Esophagus squamous epithelium (tissue), 5 donors: ENCODE measurements at places on chromosomes 4 and X. TPM values are rescaled to one million over a fixed set of nuclear protein-coding genes. Genes with fewer than 3 reads are reported as not detected.

DNA sequence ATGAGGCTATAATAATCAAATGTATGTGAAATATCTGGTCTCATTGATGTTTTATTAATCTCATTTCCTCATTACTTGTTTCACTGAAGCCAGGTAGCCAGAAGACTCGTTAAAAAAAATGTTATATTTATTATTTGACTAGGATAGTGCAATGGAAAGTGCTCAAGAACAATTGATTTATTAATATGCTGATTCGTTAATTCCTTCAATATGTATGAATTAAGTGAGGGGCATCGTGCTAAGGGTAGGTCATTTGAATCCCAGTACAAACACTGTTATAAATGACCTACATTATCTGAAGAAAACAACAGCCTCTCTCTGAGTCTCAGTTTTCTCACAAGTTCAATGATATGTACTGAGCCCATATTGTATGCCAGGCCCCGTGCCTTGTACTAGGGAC lies 214.2 kb upstream of the GPRIN3 start:
- no peak for DNase-seq

DNA sequence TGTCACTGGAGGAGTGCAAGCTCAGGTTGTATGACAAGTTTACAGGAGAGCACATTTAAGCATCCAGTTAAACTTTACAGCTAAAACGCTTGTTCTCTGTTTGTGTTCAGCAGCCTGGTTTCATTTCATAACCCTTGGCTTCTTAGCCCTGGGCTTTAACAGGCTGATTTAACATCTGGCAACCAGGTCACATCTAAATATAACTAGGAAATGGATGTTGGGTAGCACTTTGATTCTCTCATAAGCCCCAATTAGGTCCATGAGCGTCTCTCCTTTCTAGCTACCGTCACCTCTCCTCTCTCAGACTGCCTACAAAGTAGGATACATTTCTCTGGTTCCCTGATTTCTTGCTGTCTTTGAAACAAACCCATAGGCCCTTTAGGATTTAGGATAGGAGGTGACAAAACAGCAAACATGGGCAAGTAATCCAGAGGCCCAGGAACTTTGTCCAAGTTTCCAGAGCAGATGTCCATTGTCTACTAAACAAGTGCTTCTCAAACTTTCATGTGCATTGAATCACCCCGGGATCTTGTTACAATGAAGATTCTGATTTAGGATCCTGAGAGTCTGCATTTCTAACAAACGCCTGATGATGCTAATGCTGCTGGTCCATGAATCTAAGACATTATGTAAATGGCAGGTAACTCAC lies 22.5 kb downstream of the OTUD6A start:
- DNase-seq = no peak

- no peak for DNase-seq
These were observed 1.5 kb upstream of the CPLX1 start for GRCh38 chr4:827209-828081.

Gene SSX1
- not detected for total RNA-seq

GRCh38 chr4:82865592-82865991 lies 25.4 kb downstream of the SEC31A start:
- no peak for DNase-seq

DNA sequence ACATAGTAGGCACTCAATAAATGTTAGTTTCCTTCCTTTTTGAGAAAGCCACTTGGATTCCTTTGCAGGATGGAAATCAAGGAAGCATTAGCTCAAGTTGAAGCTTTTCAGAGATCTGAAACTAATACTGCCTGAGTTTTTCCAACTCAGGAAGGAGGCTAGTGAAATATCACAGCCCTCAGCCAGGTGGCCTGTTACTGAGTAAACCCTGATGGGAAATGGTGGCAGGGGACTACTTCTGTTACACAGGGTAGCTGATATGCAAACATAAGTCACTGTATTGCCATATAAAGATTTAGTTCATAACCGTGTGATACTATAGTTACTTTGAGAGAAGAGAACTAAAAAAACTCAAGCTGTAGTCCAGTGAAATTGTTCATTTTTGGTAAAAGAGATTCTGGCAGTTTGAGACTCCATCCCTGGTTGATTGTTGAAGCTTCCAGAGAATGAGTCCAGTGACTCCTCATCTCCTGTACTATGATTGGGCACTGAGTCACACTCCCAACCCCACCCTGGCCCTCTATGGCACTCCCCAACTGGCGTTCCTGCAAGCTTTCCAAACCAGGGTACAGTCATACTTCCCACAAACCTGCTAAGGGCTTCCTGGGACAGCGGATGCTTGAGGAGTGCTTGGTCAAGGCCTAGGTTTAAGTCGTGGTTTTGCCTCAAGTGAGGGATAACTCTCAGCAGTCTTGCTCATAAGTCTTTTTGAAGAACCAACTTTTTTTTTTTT lies 81.8 kb downstream of the MID1IP1 start:
- DNase-seq = no peak

Gene ZNF157
- total RNA-seq = not detected

DNA sequence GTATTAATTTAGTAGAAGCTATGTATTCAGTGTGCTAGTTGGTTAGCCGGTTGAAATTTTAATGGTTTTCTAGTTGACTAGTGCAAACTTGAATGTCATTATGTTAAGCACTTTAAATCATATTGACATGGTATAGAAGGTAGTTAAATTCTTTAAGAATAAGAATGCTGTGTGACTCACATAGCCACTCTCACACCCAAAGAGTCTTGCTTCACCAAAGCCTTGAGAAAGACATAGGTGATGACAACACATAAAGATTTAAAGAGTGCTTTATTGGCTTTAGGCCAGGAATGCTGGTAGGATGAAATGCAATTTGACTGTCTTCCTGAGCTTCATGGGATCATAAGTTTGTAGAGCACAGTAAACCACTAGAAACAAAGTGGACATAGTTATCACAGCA lies 85.3 kb downstream of the DCAF8L2 start:
- DNase-seq = no peak

Gene SOWAHD
- not detected for total RNA-seq

Gene METTL14
- total RNA-seq = 32.2 TPM

- DNase-seq = no peak
These were observed 3.9 kb upstream of the SYNPO2 start for GRCh38 chr4:118884716-118885115.

- no peak for DNase-seq
These were observed 33.3 kb upstream of the SORCS2 start for GRCh38 chr4:7158991-7159390.

GRCh38 chr4:6354119-6354518 lies 84.5 kb downstream of the WFS1 start:
- DNase-seq = no peak

DNA sequence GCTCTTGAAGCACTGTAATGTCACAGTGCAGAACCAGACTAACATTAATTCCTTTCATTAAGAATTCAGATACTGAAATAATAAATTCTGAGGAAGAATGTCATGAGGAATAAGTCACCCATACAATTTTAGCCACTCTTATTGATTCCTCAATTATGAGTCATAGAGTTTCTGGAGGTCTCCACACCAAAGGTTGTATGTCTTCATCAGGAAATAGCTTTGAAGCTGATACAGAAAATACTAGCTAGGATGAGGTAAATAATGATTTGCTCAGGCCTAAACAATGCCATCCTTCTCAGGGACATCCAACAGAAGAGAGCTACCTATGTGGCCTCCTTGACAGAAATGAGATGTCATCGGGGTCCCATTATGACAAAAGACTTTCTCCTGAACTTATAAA lies 238.8 kb downstream of the OR13H1 start:
- DNase-seq = no peak

DNA sequence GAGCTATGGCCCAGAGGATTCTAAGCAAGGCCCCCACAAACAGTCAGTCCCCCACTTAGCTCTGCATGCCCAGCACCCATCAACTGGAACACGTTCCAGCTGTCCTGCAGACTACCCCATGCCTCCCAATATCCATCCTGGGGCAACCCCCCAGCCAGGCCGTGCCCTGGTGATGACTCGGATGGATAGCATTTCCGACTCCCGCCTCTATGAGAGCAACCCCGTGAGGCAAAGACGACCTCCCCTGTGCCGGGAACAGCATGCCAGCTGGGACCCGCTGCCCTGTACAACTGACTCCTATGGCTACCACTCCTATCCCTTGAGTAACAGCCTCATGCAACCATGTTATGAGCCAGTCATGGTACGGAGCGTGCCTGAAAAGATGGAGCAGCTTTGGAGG lies 32.0 kb downstream of the LAS1L start:
- no peak for DNase-seq

Gene CD40LG
- total RNA-seq = 0.67 TPM

- no peak for DNase-seq
These were observed 492.5 kb upstream of the INTU start for GRCh38 chr4:127140306-127140705.

- no peak for DNase-seq
These were observed 61.9 kb upstream of the FAM47B start for GRCh38 chrX:34880656-34881055.

Gene SLC9A6
- 12.8 TPM for total RNA-seq

Gene NDUFC1
- total RNA-seq = 47.5 TPM

- no peak for DNase-seq
These were observed 22.7 kb upstream of the PLA2G12A start for GRCh38 chr4:109752525-109752924.

Gene TENM3
- 0.64 TPM for total RNA-seq

GRCh38 chr4:13977746-13978145 lies 350.2 kb upstream of the BOD1L1 start:
- no peak for DNase-seq
